ENCODE measurements at places on chromosomes 11 and 22.

DNA sequence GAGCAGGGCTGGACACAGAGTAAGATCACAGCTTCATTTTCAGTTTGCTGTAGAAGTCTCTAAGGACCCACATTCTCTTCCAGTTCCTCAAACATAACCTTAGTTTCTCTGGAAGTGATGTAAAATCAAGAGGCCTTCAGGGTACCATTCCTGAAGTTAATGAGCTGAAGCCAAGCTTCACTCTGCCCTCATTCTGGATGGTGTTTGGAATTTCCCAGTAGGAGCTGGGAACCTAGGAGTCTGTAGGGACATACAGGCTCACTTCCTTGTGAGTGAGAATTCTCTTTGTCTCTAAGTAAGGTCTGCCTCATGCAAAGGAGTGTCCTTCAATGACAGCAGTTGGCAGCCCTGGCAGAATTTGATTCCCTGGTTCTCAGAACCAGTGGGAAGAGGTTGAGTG, 142.4 kb upstream of the NARS2 start:
- DNase-seq: no peak

- no peak for DNase-seq
Observed at GRCh38 chr11:119373059-119373920, 8.2 kb downstream of the USP2 start.

- no peak for DNase-seq
Observed at GRCh38 chr22:39808081-39808480, 85.5 kb downstream of the ENTHD1 start.

DNA sequence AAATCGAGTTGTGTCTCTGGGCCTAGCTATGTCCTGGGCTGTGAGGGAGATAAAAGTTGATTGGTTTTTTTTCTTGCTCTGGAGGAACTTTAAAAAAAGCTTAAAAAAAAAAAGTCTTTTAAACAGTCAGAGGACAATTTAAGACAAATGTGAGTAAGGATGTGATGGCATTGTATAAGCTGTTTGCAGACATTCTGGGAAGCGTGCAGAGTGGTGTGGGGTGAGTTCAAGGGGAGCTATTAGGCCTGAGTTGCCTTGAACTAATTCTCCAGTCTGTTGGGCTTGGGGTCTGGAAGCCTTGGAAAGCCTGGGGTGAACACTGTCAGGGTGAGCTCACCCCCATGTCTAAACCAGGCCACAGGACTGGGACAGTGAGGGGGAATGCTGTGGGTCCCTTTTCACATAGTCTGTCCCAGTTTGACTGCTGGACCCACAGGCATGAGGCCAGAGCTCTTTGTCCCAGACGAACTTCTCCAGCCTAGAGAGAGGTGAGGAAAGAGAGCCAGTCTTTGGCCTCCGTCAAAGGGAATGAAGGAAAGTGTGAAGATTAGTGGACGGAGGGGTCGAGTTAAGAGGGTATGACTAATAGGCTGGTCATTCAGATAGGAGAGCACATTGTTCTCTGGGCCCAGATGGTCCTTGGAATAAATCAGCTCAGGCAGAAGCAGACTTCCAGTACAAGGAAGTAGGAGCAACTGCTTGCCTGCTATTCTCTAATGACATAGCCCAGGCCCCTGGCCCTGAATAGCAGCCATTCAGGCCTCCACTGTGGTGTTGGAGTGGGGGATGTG, 76.4 kb upstream of the NNMT start:
- DNase-seq: no peak

GRCh38 chr11:6204706-6205105, 651 bp upstream of the C11orf42 start:
- DNase-seq: no peak

All from activated CD8-positive, alpha-beta memory T cell treated with anti-CD3 and anti-CD28 coated beads, Interleukin-2, amount 10 ng/mL, durations not matched to agents 7 days and 5 days (primary cell).